CD4-positive, alpha-beta T cell treated with Interleukin-6 at 100 ng/mL for 8 hours (primary cell): ENCODE measurements at places on chromosomes 13 and 19.

DNA sequence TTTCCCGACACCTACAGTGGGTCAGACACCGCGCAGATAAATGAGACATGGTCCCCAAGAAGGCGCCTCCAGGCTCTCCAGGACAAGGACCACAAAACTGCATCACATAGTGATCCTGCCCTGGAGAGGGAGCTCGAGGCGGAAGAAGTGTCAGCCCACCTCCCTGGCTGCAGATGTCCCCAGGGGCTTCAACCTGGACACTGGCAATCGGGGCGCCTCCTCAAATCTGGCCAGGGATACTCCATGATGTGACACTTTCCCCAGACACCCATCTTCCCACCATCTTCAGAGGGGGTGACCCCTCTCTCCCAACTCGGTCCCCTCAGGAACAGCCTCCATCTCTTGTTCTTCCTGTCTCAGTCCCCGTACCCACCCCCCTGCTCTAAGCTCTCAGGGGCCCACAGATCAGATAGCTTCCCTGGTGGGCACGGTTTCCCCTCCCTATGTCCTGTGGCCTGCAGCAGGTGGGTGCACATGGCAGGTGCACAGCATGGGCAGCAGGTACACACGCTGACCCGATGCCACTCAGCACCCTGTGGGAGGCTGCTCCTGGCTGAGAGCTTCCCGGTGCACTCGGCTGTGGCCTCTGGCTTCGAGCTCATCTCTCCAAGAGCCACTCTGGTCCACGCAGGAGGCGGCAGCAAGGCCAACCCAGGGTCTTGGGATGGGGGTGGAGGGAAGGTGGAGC, 61.2 kb downstream of the PEPD start:
- no peak for DNase-seq

DNA sequence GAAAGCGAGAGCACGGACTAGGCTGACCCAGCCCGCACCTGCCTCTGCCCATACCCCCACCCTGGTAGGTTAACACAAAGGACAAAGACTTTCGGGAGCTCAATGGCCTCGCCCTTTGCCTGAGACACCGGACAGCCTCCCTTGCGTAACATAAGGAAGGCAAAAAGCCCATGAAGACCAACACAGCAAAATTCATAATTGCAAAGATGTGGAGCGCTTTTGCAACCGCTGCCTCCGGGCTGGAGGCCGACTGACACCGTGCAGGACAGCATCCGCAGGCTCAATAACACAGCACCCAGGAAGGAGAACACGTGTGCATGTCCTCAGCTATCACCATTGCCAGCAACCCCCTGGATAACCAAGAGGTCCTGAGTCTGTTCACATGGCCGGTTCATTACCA, 15.4 kb downstream of the LILRA1 start:
- no peak for DNase-seq

GRCh38 chr19:49106648-49107135, 7.5 kb upstream of the LIN7B start:
- peak; percentile 52 for DNase-seq

DNA sequence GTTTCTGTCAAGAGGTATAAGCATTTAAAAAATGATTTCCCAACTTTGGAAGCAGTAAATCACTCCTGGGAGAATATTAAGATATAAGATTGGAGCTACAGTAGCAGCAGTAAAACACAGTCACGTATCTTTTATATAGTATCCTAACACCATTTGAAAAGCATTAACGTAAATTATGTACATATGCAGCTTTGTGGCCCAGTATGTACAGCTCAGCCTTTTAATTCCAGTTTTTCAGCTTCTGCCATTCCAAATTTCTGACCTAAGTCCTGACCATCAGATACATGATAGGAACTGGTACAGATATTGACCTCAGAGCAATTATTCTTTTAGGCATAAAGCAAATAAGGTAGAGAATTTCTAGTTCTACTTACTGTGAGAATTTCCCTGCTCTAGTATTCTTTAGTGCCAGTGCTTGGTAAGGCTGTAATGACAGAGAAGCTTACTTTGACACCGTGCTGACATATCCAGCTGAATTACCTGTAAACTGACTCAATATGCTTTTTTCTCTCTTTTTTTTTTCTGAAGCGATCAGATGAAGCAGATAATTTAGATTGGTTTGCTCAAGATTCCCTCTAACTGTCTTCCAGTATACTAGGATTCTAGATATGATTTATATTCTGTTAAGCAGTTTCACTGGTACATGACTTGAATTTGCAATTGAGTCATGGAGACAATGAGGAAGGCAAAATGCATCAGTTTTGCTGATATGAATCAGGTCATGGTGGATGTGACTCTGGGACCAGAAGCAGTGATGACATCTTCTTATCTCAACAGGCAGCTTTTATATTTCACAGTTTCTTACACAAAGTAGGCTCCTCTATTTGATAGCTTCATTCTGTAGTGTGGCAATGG, 703.6 kb downstream of the SLITRK6 start:
- DNase-seq = no peak

GRCh38 chr13:94617389-94618000, 15.8 kb downstream of the GPR180 start:
- DNase-seq = peak; percentile 36

- DNase-seq = no peak
Observed at GRCh38 chr19:4149518-4150288, 3.7 kb upstream of the CREB3L3 start.

- no peak for DNase-seq
Observed at GRCh38 chr13:24127116-24127631, 33.3 kb upstream of the SPATA13 start.
